ENCODE measurements at places on chromosomes 6 and 20. TPM values are rescaled to one million over a fixed set of nuclear protein-coding genes. Genes with fewer than 3 reads are reported as not detected.

- DNase-seq: peak; percentile 60
Measured at GRCh38 chr20:44166477-44166876, 20.5 kb downstream of the JPH2 start.

GRCh38 chr6:7905416-7905815 lies 5.2 kb downstream of the TXNDC5 start:
- DNase-seq: no peak

DNA sequence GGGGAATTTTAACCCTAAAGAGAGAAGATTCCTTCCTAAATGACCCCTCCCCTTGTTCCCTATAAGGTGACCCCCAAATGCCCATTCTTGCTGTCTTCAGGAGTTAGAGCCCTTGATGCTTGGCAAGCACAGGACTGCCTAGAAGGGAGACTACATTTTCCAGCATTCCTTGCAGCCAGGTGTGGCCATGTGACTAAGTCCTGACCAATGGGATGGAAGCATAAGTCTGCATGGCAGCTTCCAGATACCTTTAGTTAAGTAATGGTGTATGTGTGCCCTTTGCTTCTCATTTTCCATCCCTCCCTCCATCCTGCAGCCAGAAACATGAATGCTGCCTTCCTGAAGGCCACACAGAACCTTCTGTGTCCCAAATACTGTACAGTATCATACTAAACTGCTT lies 5.5 kb downstream of the BFSP1 start:
- no peak for DNase-seq

GRCh38 chr6:28215425-28215824 lies 9.7 kb upstream of the ZSCAN9 start:
- no peak for DNase-seq

- DNase-seq: no peak
Measured at GRCh38 chr6:319177-320131, 27.2 kb downstream of the DUSP22 start.

DNA sequence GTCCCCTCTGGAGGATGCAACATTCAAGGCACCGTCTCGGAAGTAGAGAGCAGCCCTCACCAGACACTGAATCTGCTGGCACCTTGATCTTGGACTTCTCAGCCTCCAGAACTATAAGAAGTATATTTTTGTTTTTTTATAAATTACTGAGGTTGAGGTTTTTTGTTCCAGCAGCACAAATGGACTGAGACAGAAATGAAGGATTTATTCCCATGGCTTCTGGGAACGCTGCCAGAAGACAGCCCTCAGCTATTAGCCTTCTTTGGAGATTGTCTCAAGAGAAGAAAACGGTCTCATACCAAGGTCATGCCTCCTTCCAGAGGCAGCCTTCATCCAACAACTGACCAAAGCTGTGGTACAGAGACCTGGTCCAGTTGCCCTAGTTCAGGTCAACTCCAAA lies 85.4 kb downstream of the CHMP4B start:
- DNase-seq: no peak

DNA sequence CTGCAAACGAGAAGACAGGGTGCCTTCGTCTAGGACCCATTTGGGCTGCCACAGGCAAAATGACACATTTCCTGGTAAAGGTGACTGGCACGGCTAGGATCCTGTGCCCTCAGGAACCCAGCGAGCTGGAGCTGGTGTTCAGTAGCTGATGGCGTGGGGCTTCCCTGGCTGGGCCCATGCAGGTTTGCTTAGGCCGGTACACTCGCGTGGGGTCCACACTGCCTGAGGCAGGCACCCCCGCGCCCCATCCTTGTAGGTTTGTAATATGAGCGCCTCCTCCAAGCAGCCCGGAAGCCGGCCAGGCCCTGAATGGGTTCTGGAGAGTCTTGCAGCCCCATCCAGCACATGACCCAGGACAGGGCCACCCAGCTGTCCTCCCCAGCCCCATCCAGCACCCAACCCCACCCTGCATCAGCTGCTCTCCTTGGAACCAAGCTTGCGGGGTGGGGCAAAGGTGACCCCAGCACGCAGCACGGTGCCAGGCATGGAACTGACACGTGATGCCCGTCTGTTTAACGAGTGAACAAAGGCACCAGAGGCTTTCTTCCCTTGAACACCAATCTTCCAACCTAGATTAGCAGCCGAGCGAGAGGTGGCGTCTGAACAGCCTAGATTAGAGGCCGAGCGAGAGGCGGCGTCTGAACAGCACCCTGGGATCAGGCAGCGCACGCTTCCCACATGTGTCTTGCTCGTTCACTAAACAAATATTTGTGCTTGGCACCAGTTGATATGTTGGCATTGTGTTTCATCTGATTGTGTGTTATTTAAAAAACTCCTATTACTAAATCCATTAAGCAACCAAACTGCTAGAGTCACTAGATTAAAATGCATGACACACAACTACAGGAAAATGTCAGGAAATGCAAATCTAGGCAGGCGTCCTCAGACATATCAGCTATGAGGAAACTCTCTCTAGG lies 112.1 kb downstream of the DLL1 start:
- peak; percentile 77 for DNase-seq

Gene AKAP12
- 27.5 TPM for total RNA-seq

Gene SLC9A8
- 7.3 TPM for total RNA-seq

Gene GPR31
- not detected for total RNA-seq

Gene KCNK16
- not detected for total RNA-seq
